ENCODE measurements at places on chromosomes 3 and 15.

DNA sequence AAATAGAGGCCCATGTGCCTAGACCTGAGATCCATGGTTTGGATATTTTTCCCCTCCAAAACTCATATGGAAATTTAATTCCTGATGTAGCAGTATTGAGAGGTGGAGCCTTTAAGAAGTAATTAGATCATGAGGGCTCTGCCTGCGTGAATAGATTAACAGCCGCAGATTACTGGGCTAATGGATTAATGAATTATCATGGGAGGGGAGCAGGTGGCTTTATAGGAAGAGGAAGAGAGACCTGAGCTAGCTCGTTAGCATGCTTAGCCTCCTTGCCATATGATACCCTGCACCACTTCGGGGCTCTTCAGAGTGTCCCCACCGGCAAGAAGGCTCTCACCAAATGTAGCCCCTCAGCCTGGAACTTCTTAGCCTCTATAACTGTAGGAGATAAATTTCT is 15.8 kb downstream of the ARHGEF26 start:
- no peak for DNase-seq

- DNase-seq, result no peak
These were observed 149.8 kb downstream of the TMCO5A start for GRCh38 chr15:38084289-38084688.

DNA sequence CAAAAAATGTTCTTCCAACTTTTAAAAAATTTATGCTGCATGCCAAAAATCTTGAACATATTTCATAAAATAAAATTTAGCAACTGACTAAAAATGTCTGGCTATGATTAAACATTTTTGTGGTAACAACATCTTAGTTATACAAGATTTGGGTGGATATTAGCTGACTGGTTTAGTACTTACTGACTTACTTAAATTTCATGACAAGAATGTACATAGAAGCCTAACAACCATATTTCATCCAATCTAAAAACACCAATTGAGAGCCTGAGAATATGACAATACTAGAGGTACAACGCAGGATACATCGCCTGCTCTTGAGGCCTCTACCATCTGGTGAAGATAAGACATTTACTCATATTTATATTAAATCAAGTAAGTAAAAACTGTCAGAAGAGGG is 34.6 kb downstream of the GNB4 start:
- DNase-seq, result no peak

GRCh38 chr3:188397766-188398705 is 244.1 kb downstream of the LPP start:
- no peak for DNase-seq

DNA sequence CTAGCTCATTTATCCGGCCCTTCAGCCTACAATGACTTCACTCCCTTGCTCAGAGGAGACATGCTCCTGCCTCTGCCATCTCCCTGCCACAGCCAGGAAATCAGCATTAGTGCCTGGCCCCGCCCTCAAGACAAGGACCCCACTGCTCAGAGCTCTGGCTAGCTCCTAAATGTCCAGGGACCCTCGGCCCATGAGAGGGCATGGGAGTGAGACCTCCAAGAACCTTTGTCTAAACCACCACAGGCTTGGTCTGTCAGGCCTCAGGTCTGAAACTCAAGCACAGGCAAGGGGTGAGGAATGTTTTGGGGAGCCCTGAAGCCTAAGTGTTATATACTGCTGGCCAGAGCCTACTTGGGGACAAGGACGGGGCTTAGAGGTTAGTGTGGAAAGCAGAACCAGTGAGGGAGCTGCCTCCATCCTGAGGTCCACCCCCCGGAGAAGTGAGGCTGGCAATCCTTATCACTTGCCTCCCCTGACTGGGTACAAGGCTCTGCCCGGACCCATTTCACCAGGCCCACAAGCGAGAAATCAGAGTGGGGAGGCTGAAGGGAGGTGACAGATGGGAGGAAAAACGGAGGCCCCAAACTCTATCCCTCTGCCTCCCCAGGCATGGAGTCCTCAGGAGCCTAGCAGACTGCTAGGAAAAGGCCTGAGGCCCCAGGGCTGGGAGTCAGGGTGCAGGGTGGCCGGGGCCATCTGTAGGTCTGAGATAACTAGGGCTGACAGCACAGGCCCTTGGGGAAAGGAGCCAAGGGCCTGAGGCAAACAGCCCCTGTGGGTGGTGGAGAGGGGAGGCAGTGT is 18.8 kb downstream of the SHF start:
- no peak for DNase-seq

GRCh38 chr15:97013491-97013890 is 683.0 kb downstream of the NR2F2 start:
- DNase-seq, result no peak

- no peak for DNase-seq
These were observed 139.1 kb downstream of the RTP4 start for GRCh38 chr3:187507266-187507665.

DNA sequence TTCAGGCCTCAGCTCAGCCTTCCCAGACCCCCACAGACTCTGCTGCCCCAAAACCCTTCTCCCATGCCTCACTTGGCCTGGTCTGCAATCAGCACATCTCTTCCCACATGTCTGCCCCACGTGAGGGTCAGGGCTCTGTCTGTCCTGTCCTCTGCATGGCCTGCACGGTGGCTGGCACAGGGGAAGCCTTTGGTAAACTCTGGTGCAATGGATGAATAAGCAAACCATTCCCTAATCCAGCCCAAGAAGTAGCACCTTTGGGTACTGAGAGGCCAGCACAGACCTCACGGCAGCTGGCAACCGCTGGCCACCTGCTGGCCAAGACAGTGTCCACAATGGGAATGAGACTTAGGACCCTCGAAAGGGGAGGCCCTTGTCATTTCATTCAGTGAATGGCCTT is 27.7 kb downstream of the ABTB1 start:
- DNase-seq, result no peak

DNA sequence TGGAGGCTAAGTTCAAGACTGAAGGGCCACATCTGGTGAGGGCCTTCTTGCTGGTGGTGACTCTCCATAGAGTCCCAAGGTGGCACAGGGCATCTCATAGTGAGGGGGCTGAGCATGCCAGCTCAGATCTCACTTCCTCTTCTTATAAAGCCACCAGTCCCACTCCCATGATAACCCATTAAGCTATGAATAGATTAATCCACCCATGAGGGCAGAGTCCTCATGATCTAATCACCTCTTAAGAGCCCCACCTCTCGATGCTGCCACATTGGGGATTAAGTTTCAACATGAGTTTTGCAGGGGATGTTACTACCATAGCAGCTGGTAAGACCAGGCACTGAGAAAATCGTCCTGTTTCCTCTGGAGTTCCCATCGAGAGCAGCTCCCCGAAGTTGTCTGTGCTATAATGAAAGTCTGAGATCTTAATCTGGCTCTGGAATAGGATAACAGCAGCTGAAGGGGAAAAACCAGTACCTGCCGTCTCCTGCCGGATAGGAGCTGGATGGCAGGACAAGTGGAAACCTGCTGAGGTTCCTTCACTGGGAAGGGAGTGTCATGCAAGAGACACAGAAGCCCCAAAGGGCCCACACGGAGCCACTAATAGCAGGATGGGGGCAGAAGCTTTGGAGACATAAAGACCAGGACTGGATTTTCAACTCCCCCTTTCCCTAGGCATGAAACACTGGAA is 79.5 kb upstream of the EPHB3 start:
- DNase-seq, result no peak

GRCh38 chr3:28980131-28980530 is 300.7 kb upstream of the RBMS3 start:
- no peak for DNase-seq

GRCh38 chr3:74693696-74694393 is 79.4 kb upstream of the CNTN3 start:
- no peak for DNase-seq

DNA sequence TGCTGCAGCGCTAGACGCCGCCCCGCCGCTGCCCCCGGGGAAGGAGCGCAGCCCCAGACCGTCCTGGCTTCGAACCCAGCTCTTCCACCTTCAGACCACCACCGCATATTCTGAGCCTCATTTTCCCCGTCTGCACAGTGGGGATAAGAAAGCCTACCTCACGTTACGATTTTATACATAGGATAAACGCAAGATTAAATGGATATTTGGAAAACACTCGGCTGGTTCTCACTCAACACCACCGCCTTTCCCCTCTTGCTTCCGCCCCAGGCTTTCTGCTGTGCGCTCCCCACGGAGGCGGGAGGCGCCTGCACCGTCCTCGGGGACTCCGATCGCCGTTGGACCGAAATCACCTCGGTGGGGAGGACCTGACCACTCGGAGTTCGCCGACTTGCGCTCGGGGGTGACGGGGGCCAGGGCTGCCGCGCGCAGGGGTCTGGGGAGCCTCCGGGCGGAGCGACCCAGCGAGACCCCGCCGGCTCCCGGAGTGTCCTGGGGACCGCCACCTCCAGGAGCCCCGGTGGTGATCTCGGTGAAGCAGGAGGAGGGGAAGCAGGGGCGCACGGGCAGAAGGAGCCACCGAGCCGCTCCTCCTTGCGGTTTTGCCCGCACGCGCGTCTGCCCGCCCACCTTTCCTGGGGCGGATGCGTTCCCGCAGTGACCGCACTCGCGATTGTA is 4.0 kb downstream of the FBXL22 start:
- no peak for DNase-seq
